ENCODE measurements at places on chromosomes 13 and 19.

GRCh38 chr19:8262431-8262830, 45.7 kb downstream of the CD320 start:
- DNase-seq, result no peak

- no peak for DNase-seq
Measured at GRCh38 chr19:19749117-19749907, 16.4 kb upstream of the ZNF14 start.

GRCh38 chr13:45926741-45927140, 75.2 kb upstream of the SIAH3 start:
- DNase-seq, result no peak

GRCh38 chr13:101706651-101707050, 254.2 kb downstream of the ITGBL1 start:
- peak; percentile 74 for DNase-seq

- peak; percentile 31 for DNase-seq
Measured at GRCh38 chr13:43113603-43114002, 90.2 kb downstream of the DNAJC15 start.

Measured in fibroblast of skin of back (primary cell).